ENCODE measurements at places on chromosomes 6 and 20. TPM values are rescaled to one million over a fixed set of nuclear protein-coding genes. Genes with fewer than 3 reads are reported as not detected.
A peak's percentile ranks its signal among the peaks of the same experiment; 100 is the strongest.

DNA sequence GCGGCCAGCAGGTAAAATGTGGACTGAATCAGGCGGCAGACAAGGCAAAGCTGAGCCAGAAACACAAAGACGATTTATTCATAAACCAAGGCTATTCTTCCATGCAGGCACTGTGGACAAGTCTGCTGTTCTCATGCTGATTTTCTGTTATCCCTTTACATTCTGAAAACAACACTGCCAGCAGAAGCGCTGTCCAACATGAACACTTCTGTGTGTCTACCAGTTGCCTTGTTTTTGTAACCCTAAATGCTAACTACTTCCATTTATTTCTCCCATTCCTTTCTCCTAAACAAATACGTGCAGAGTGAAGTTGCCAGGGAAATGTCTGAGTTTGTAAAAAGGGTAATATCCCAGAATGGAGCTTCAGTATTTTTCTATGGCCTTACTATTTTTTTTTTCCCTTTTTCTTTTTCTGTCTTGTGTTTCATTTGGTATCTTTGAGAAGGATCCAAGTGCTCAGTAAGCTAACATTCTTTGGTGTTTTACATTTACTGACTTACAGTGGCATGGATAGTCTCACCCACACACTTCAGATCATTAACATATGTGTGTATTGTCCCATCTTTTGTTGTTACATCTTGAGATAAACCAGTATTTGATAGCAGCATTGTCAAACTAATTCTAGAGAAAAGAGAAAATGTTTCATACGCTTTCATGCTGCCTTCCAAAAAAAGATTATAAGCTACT is 1308.9 kb upstream of the MAP3K7 start:
- no peak overlapping the region for H3K27ac ChIP-seq
- DNase-seq, result no peak

The PIGU gene
- polyA plus RNA-seq, result 18.6 TPM

DNA sequence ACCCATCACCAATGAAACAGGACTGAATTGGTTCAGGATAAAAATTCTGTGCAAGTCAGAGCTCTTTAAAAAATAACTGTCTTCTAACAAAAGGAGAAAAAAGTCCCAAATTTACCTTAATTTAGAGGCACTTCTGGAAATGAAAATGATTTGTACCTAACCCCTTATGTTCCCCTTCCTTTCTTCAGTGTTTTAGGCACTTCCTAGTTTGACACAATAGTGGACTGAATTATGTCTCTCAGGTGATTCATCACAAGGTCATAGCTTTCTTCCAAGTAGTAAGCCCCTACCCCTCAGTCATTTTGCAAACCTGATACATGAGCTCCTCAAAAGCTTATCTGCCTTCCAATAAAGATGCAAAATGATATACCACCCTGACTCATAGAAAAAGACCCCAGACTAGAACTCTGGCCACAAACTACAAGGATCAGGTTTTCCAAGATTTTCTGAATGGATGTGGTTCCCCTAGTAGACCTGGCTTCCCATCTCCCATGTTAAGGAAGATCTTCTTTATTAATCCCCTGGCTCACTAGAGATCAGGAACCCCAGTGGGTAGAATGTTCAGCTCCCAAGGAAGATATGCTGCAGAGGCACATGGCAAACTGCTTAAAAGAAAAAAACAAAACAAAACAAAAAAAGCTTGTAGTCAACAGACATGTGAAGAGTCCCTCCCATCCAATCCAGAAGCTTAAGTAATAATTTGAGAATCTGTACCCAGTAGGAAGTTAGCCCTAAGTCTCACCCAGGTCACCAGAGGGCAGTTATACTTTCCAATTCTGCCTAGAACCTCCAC is 3.6 kb downstream of the PPP1R10 start:
- peaks cover 25% of the 10 kb centered on the region for H3K36me3 ChIP-seq
- peaks cover 63% of the 10 kb centered on the region for H3K4me1 ChIP-seq
- no peaks in the 10 kb centered on the region for H3K27me3 ChIP-seq
- H3K27ac ChIP-seq, result peak overlapping the region; percentile 21
- no peak overlapping the region for H3K4me3 ChIP-seq

DNA sequence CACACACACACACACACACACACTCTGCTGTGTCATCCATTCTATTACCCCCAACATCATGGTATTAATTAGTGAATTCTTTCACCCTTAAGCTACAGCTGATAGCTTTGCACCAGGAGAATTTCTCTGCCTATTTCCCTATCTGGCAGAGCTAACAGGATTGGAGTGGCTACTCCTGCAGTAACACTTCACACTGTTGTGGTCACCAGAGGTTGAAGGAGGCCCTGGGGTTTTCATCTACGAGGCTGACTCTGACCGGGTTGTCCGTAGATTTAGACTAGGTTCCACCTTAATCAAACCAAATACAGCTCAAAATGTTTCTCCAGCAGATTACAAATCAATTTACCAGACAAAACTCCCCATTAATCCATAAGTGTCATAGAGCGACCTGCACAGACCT is 69.2 kb upstream of the RIPOR2 start:
- H3K36me3 ChIP-seq, result no peaks in the 10 kb centered on the region
- no peaks in the 10 kb centered on the region for H3K27me3 ChIP-seq
- no peak for DNase-seq
- H3K27ac ChIP-seq, result no peak overlapping the region
- H3K4me3 ChIP-seq, result no peak overlapping the region
- H3K4me1 ChIP-seq, result peaks cover 14% of the 10 kb centered on the region

The METTL24 gene
- not detected for polyA plus RNA-seq

The HNF4A gene
- polyA plus RNA-seq, result not detected

The COL19A1 gene
- 0.26 TPM for polyA plus RNA-seq
